ENCODE measurements at places on chromosomes 4 and X.
A peak's percentile ranks its signal among the peaks of the same experiment; 100 is the strongest.

DNA sequence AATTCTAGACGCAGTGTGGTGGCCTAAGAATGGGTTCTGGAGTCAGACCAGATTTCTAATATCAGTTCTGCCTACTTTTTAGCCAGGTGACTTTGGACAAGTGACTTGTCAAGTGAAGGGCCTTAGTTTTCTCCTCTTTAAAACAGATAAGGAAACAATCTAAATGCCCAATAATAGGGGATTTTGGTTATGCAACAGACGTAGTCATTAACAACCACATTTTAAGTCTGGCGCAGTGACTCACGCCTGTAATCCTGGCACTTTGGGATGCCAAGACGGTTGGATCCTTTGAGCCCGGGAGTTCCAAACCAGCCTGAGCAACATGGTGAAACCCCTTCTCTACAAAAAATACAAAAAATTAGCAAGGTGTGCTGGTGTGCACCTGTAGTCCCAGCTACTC is 2.1 kb upstream of the ZMYM3 start:
- no peak for DNase-seq

GRCh38 chr4:168387091-168387490 is 68.5 kb upstream of the DDX60 start:
- DNase-seq = no peak

GRCh38 chr4:172758586-172759340 is 409.8 kb upstream of the GALNT7 start:
- DNase-seq = no peak

- DNase-seq = no peak
Measured at GRCh38 chrX:107677501-107677901, 49.2 kb downstream of the PRPS1 start.

- peak; percentile 37 for DNase-seq
Measured at GRCh38 chrX:65821721-65822496, 154.5 kb downstream of the MSN start.

- DNase-seq = no peak
Measured at GRCh38 chr4:47442980-47443379, 20.5 kb downstream of the COMMD8 start.

DNA sequence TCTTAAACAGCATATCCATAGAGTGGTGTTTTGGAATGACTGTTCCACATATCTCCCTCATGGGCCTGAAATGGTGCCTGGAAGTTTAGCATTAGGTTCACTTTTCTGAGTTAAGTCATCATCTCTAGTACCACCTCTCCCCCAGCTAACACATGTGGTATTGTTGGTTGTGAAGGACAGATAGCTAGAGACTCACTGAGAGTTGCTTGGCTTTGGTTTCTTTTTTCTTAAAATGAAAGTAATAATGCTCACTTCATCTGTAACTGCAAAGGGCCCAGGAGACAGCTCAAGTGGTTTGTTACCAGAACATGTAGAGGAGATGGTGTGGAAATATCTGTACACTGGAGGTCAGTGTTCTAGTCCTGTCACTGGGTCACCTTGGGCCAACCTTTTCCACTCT is 90.9 kb downstream of the EFNB1 start:
- no peak for DNase-seq

GRCh38 chrX:47991263-47992094 is 12.3 kb downstream of the ZNF182 start:
- no peak for DNase-seq

DNA sequence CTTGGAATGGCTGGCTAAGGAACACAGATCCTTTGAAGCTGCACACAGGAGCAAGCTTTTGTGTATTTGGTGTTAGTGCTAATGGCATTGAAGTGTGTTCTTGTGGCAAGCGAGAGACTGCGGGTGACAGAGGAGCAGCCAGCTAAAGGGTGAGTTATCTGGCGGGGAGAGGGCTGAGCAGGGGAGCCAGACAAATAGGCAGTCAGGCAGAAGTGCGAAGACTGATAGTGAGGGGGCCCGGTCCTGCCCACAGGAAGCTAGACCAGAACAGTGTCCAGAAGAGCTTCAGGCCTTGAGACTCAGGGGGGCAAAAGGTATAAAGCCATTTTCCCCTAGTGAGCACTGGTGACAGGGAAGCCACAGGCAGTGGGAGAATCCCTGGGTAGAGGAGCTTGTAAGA is 49.6 kb upstream of the MAMLD1 start:
- DNase-seq = no peak

DNA sequence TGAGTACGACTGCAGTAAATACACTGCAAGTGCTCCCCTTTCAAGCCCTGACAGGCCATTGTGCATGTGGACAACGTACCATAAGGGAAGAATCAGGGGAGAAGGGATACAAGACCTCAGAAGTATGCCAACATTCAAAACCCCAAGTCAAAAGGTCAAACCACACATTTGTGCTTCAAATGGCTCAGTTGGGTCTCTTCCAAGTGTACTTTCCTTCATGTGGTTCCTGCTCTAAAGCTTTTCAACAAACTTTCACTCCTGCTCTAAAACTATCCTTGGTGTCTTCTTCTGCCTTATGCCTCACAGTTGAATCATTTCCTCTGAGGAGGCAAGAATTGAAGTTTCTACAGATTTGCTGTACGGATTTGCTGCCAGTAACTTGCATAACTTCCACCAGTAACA is 305.7 kb upstream of the SLIT2 start:
- DNase-seq = no peak

DNA sequence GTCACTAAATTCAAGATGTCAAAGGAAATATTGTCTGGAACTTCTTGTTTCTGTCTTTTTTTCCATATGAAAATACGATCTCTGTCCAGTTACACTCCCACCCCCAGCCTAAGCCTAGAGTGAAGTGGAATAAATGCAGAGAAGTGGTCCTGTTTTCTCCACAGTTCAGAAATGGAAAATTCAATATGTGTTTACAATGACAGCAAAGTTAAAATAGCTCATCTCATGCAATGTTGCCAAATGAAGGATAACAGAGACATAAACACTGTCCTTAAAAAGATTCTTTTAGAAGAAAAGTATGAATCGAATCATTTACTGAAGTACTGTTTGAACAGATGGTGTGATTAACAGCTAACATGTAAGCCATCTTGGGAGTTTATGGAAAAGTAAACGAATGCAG is 160.8 kb upstream of the STK26 start:
- DNase-seq = no peak

- no peak for DNase-seq
Measured at GRCh38 chr4:13762130-13762529, 134.6 kb upstream of the BOD1L1 start.

DNA sequence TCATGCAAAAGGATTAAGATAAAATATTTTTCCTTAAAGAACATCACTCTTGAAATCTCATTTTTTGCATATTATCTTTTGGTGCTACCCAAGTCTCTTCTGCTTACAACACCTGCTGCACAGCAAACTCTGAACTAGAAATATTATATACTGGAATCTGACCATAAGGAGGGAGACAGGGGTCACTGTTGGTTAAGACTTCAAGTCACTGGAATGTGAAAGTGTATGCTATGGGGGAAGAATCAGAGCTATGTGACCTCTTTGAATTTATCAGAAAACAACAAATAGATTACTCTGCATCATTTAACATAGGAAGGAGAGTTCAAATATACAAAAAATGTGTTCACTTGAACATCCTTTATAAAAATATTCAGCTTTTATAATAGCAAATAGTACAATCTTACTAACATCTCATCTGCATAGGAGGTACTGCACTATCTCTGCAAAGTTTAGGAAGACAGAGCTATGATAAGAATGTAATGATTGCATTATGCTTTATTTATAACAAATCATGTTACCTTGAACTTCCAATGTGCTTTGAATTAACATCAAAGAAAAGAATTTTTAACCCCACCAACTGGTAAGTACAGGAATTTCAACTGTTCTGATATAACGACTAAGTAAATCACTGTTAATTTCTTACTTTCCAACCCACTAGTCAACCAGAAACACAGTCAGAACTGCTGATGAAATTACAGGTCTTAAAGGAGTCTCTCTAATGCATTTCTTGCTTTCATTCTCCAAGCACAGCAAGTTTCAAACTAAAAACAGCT is 69.8 kb downstream of the ZNF827 start:
- no peak for DNase-seq

DNA sequence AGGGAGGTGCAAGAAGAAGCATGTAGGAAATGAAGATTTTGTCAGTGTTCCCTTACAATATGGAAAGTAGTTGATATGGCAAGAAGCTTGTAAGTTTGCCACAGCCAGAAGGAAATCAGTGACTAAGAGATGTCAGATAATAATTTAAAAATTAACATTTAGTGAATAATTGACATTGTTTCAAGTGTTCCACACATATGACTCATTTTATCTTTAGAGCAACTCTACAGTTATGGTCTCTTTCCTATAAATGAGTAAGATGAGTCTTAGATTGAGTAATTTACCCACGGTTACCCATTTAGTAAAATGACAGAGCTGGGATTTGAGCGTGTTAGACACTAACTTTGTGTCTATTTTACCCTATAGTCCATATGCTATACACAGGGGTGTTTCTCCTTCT is 300.3 kb upstream of the IRS4 start:
- no peak for DNase-seq

- DNase-seq = no peak
Measured at GRCh38 chr4:3869174-3869572, 103.0 kb downstream of the ADRA2C start.

DNA sequence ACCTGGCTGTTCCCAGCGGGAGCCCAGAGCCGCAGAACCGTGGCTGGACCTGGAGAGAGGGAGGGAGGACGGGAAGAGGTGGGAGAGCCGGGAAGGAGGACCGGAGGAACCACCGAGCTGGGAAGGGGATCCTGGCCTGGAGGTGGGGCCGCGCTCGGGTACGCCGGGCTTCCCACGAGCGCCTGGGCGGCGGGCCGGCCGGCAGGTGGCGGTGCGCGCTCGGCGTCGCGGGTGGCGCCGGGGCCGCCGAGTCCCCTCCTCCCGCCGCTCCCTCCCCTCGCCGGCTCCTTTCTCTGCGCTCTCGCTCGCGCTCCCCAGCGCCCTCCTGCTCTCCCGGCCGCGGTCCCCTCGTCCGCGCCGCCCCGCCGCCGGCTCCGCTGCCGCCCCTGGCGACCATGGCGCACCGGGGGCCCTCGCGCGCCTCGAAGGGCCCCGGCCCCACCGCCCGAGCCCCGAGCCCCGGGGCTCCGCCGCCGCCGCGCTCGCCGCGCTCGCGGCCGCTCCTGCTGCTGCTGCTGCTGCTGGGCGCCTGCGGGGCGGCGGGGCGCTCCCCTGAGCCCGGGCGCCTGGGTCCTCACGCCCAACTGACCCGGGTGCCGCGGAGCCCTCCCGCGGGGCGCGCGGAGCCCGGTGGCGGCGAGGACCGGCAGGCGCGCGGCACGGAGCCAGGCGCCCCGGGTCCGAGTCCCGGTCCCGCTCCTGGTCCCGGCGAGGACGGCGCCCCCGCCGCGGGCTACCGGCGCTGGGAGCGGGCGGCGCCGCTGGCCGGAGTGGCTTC is at the start of gene SORCS2:
Gene SORCS2 (plus strand): TSS at position 287 of the 778 bp plus-strand sequence.
- DNase-seq = peak; percentile 55

DNA sequence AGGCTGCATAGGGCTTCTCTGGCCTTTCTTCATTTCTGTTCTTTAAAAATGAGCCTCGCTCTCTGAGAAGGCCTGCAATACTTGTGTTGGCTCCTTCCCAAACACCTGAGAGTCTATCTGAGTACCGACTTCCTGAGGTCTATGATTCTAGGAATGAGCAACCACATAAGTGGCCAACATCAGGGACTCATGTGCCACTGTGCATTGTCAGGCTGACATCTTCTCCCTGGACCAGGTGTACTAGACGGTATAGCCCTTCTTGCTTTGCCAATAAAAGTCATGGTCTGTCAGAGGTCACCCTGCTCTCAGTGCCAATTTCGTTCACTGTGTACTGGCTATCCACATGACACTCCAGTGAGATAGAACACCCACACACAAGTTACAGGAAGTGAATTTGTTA is 67.4 kb upstream of the EPHA5 start:
- no peak for DNase-seq

- DNase-seq = no peak
Measured at GRCh38 chr4:184802697-184803015, 23.1 kb downstream of the ACSL1 start.

DNA sequence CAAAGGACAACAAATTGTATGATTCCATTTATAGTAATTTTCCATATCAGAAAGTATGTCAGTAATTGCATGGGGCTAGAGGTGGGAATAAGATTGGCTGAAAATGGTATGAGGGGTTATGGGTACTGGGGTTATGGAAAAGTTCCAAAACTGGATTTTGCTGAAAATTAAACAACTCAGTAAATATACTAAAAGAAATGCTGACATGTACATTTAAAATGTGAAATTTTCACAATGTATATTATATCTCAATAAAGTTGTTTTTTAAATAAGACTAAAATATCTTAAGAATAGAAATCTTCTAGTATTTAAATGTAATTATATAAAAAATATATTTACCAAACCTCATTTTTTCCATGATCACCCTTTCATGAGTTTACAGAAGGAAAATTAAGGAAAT is 844.9 kb upstream of the SLIT2 start:
- DNase-seq = no peak

GRCh38 chr4:178812866-178813265 is 1370.6 kb upstream of the AGA start:
- no peak for DNase-seq

DNA sequence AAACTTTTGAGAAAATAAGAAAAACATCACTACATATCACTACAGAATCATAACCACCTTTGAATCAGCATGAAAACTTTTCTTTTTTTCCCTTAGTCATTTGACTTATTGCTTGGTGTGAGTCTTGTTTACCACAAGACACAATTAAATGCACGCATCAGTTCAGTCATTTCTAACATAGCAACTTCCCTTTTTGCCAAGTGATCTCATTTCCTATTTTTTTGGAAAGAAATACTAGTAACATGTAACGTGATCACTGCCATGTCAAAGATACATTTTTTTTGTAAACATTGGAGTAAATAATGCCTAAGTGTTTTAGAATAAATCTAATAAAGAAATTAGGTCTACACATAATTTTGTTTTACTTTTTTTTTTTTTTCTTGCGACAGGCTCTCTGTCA is 5.1 kb upstream of the CXCL8 start:
- DNase-seq = no peak

- DNase-seq = no peak
Measured at GRCh38 chr4:121706595-121707021, 9.8 kb upstream of the ANXA5 start.

DNA sequence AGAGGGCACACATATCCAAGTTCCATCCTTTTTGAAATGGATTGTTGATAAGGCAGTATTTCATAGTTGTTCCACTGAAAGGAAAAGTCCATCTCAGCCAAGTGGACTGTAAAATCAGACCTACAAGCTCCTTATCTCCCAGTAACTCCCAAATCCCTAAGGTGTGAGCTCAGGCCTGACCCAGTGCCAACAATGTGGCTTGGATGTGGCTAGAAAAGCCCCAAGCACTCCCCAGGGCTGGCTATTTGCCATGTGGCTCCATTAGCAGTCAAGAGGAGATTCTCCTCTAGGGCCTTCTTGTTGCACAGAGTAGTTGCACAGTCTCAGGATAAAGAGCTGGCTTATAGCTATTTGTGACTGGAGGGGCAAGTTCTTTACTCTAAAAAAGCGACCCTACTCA is 25.0 kb upstream of the DGKK start:
- DNase-seq = no peak

GRCh38 chr4:100569196-100569595 is 51.4 kb upstream of the EMCN start:
- DNase-seq = no peak

DNA sequence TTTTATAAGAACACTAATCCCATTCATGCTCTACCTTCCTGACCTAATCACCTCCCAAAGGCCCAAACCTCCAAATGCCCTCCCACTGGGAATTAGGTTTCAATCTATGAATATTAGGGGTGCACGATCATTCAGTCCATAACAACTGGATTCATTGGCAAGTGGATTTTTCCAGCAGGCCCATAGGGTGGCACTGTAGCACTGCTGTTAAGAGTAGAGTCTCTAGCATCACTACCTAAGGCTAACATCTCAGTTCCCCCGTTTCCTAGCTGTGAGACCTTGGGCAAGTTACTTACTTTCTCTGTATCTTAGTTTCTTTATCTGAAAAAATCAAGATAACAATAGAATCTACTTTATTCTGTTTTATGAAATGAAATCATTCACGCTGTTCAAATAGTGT is 315.8 kb downstream of the STIM2 start:
- no peak for DNase-seq
